ENCODE measurements at places on chromosomes 7 and 10. TPM values are rescaled to one million over a fixed set of nuclear protein-coding genes. Genes with fewer than 3 reads are reported as not detected.

Gene C10orf143
- 10.2 TPM for total RNA-seq

Gene AEBP1
- total RNA-seq, result 27.5 TPM

Gene TLX1
- not detected for total RNA-seq

Gene NEUROD6
- not detected for total RNA-seq

Gene CUX1
- 29.6 TPM for total RNA-seq

Gene TAS2R5
- 2.0 TPM for total RNA-seq
